CD4-positive, alpha-beta T cell treated with Interleukin-2 at 100 ng/mL for 4 hours (primary cell): ENCODE measurements at places on chromosomes 6 and 20.
A peak's percentile ranks its signal among the peaks of the same experiment; 100 is the strongest.

DNA sequence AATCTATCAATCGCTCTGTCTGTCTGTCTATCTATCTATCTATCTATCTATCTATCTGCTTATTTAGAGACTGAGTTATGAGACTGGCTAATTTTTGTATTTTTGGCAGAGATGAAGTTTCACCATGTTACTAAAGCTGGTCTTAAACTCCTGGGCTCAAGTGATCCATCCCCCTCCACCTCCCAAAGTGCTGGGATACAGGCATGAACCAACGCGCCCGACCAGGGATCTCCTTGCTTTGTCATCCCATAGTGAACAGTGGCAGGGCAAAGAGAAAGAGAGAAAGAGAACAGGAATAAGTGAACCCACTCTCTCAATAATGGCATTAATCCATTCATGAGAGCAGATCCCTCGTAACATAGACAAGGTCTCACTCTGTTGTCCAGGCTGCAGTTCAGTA is 66.4 kb upstream of the DSP start:
- DNase-seq = no peak

GRCh38 chr6:43848671-43849391 is 78.8 kb downstream of the VEGFA start:
- no peak for DNase-seq

DNA sequence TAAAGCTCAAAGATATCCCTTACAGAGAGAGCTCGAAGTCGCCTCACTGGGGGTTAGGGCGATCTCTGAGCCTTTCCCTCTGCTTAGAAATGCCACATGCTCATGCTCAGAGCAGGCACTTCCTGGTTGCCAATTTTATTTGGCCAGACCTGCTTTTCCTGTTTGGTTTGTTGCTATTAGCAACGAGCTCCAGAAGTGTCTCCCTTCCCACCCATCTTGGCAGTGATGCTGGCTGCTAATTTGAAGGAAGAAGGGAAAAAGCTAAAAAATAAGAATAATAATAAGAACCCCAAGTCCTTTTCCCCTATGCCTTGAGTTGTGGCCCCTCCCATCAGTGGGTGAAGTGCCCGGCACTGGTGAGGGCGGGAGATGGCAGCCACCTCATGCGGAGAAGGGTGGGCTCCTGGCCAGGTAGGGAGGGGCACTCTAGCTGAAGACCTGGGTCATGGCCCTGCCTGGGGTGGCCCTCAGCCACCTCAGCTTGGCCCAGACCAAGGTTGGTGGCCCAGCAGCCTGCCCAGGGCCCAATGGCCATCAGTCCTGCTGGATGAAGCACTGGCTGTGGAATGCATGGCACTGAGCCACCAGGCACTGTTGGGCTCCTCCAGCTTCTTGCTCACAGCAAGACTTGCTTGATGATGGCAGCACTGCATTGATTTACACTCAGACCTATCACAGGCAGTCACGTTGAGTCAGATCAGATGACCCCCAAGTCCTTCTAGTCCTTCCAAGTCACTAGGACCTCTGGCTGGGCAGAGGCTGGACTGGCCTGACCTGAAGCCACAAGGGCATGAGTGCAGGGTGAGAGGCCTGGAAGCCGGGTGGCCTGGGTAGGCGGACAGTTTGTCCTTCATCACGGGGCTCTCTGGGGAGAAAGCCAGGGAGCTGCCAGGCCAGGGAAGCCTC is 79.0 kb downstream of the SYNJ2 start:
- peak; percentile 35 for DNase-seq

GRCh38 chr6:166483573-166484250 is 101.0 kb upstream of the MPC1 start:
- no peak for DNase-seq

GRCh38 chr20:47274401-47275108 is 81.9 kb downstream of the ZMYND8 start:
- peak; percentile 60 for DNase-seq

- DNase-seq = no peak
Observed at GRCh38 chr6:106808758-106809157, 165.8 kb downstream of the CD24 start.

GRCh38 chr6:37433657-37434271 is 743 bp downstream of the CMTR1 start:
- DNase-seq = peak; percentile 24

GRCh38 chr20:32624687-32625345 is 39.7 kb upstream of the NOL4L start:
- DNase-seq = no peak

GRCh38 chr20:19047951-19048296 is 164.5 kb upstream of the SLC24A3 start:
- no peak for DNase-seq

GRCh38 chr6:91013511-91013910 is 426.6 kb upstream of the MAP3K7 start:
- DNase-seq = no peak

DNA sequence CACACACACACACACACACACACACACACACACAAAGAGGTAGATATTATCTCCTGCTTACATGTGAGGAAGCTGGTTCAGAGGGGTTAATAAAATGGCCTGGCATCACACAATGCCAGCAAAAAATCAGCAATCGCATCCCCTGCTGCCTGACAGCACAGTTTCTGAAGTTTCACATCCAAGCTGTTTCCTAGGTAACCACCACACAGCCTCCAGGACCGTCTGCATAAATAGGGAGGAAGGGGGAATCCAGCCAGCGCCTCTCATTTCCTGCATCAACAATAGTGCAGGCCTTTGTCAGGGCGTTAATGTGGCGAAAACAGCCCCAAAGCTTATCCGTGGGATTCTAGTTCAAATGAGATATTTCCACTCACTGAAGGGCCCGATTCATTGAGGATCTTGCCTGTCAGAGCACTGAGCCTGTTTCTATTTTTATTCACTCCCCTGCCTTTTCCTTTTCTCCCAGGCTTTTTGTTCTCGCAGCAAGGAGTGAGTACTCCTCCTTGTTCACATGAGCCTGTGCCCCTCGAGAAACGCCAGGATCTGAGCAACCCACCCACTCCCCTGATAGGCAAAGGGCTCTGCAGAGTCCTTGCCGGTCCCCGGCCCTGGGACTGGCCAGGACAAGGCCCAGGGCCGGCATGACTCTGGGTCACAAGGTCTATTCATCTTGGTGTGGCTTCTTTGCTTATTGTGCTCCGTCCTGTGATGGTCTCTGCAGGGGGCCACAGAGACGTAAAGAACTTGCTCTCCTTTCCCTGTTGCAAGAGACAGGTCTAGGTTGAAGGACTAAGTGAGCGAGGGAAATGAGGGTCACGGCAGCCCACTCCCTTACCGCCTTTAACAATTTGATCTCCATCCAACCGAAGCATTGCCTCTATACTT is 32.7 kb downstream of the TUBB2B start:
- no peak for DNase-seq

DNA sequence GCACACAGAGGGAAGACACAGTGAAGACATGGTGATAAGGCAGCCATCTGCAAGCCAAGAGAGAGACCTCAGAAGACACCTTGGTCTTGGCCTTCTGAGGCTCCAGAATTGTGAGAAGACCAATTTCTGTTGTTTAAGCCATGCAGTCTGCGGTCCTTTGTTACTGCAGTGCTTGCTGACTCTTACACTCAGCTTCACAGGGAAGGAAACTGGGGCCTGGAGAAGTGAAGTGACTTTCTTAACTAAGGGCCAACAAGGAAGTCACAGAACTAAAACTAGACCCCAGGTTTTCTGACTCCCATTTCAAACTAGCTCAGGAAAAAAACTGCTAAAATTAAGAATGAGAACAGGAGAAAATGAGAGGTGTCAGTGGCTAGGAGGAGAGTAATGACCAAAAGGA is 74.3 kb downstream of the TNFRSF21 start:
- DNase-seq = no peak

DNA sequence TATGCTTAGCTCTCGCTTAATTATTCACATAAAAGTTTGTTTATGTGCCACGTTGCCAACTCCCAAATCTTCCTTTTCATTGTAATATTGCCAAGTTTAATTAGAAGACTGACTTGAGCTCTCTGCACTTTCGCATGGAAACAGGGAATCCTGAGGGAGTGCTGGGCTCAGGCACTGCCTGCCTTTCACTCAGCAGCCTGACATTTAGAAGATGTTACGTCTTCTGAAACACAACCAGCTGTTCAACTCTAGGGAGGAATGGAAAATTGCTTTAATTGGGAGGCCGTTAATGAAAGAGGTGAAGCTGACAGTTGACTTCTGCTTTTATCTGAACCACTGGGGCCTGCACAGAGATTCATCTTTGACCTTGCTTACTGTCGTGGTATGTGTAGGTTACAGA is 77.4 kb upstream of the MTHFD1L start:
- DNase-seq = no peak

GRCh38 chr6:125050663-125051318 is 88.6 kb downstream of the RNF217 start:
- DNase-seq = no peak

GRCh38 chr6:125004198-125004597 is 42.0 kb downstream of the RNF217 start:
- DNase-seq = no peak

GRCh38 chr6:52388790-52389189 is 26.8 kb downstream of the PAQR8 start:
- DNase-seq = no peak

DNA sequence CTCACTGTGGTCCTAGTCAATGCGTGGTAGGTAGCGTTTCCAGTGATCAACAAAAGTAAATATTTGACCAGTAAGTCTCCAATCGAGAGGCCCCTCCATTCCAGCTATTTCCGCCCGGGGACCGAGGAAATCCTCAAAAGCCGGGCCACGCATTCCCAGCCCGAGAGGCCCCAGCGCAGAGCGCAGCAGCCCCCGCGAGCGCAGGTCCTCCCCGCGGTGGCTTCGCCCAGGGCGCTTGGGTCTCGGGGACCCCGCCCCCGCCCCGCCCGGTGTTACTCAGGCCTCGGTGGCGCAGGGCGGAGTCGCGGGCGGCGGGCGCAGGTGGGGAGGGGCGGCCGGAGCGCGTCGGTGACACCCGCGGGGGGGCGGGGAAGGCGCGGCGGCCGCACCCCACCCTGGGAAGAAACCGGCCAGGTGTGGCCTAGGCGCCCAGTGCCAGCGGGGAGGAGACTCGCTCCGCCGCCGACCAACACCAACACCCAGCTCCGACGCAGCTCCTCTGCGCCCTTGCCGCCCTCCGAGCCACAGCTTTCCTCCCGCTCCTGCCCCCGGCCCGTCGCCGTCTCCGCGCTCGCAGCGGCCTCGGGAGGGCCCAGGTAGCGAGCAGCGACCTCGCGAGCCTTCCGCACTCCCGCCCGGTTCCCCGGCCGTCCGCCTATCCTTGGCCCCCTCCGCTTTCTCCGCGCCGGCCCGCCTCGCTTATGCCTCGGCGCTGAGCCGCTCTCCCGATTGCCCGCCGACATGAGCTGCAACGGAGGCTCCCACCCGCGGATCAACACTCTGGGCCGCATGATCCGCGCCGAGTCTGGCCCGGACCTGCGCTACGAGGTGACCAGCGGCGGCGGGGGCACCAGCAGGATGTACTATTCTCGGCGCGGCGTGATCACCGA is at the start of gene DSP:
Gene DSP (plus strand): TSS at position 497 of the 890 bp plus-strand sequence. CDS start 245 bp downstream, at position 742.
- no peak for DNase-seq

- no peak for DNase-seq
Observed at GRCh38 chr6:112296122-112296521, 41.8 kb upstream of the LAMA4 start.

- DNase-seq = no peak
Observed at GRCh38 chr20:54172856-54173652, 732 bp downstream of the CYP24A1 start.

- DNase-seq = no peak
Observed at GRCh38 chr6:76516924-76517323, 444.5 kb upstream of the IMPG1 start.

DNA sequence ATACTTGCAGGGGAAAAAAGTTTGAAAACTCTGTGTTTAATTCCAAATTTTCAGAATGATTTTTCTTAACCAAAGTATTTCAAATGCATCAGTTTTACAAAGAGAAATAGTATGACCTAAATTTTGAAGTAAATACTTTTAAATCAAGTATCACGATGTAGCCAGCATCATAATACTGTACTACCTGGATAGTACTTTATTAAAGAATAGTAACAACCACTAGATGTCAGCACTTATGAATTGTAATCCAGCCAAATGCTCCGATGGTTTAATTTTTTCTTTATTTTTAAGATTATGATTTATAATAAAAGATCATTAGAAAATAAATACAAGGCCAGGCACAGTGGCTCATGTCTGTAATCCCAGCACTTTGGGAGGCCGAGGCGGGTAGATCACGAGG is 37.2 kb upstream of the HACE1 start:
- no peak for DNase-seq

DNA sequence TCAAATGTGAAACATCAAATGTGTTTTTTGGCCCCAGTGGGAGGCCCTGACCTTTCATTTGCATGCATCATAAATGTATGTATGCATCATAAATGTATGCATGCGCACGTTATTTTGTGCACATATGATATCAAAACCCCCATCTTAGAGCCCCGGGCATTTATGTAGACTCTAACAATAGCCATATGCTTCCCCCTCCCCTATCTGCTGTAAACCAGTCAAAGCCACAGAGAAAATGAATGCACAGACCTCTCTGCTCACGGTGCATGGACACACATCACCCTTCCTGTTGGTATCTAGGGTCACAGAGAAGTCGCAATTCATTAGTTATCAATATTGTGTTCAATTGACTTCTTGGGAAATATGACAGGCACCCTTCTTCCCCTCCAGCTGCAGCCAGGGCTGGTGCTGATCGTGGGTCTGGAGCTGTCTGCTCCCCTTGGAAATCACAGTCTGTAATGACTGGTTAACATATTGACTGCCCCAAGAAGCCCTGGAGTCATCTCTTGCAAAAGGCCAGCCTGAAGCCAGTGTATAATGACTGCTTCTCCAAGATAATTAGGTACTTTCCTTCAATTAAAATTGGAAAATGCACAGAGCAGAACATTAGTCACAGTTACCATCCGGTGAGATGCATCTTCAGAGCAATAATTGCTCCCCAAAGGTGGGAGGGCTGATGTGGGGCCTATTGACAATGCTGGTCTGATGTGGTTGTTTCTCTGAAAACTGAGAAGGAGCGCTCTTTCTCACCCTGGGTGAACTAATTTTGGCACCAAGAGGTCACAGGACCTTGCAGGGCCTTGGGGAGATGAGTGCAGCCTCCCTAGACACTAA is 532.2 kb downstream of the CDH26 start:
- DNase-seq = no peak

GRCh38 chr6:72746276-72746675 is 124.4 kb downstream of the KCNQ5 start:
- DNase-seq = no peak

GRCh38 chr20:53255102-53255710 is 283.0 kb downstream of the TSHZ2 start:
- DNase-seq = no peak
